Activated CD4-positive, alpha-beta T cell treated with anti-CD3 and anti-CD28 coated beads, Interleukin-2, amount 10 ng/mL, durations not matched to agents 24 days and 14 days (primary cell): ENCODE measurements at places on chromosomes 3 and 15. TPM values are rescaled to one million over a fixed set of nuclear protein-coding genes. Genes with fewer than 3 reads are reported as not detected.

DNA sequence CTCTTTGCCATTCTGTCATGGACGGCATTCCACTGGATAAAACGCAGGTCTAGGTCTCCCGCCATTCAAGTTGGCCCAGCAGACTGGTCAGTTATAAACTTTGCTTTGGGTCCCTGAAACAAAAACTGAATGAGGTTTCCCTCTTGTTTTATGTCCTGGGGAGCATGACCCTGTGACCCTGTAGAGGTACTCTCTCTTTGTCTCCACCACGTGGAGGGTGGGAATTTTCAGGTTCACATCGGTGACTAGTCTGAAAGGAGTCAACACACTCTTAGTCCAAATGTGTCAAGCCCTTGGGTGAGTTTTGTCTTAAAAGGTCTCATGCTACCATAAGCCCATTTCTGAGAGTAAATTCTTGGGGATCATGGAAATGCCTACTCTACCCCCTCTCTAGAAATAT is 139.9 kb downstream of the PLCH1 start:
- DNase-seq = no peak

Gene DUOXA2
- total RNA-seq = not detected in 2 replicates

DNA sequence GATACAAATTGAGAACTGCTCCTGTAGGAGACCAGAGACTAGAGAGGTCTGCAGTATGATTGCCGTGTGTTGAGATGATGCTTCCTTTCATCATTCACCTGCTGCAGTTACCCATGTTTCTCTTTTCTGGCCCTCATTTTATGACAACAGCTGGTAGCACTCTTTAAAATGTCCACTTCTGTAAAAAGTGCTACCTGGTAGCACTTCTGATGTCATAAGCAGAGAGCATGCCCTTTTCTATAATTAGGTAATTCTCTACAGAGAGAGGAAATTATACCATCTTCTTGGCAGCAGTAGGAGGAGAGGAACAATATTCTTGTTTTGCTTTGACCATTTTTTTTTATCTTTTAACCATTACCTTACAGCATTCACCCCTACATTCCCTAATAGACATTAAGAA is 123.8 kb downstream of the PPM1L start:
- DNase-seq = no peak

Gene TTC21A
- 0.54 and 0.89 TPM in 2 replicates for total RNA-seq

DNA sequence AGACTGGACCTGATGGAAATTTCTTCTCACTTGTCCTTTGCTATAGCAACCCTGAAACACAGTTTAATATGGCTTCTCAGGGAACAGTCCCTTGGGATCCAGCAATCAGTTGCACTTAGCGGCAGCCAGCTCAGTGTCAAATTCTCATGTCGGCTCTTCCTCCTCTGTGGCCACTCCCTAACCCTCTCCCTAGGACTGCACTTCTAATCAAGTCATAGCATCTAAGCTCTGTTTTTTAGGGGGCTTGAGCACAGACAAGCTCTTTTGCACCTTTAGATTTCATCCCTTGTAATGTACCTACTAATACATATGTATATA is 250.5 kb upstream of the TLE3 start:
- DNase-seq = no peak

GRCh38 chr3:125351814-125352456 is 23.2 kb downstream of the ZNF148 start:
- no peak for DNase-seq

- DNase-seq = no peak
Observed at GRCh38 chr3:70726961-70727360, 414.5 kb upstream of the MDFIC2 start.

DNA sequence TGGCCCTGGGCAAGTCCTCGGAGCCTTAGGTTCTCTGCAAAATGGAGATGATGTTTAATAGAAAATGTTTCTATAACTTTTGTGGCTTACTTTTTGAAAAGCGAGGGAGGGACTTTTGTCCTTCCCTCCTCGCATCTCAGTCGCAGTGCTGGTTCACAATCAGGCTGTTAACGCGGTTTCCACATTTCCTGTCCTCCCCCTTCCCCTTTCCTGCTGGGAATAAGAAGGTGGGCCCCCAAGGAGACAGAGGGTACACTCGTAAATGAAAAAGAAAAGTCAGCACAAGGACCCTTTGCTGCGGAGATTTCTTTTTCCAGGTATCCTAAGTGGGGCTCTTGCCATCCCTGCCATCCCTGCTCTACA is 29.5 kb downstream of the ARHGAP31 start:
- no peak for DNase-seq

Gene APOD
- 1.8 and 2.6 TPM in 2 replicates for total RNA-seq

- DNase-seq = peak; percentile 64
Observed at GRCh38 chr3:11820531-11821041, 26.1 kb downstream of the TAMM41 start.

GRCh38 chr15:27865323-27865922 is 233.7 kb downstream of the OCA2 start:
- DNase-seq = peak; percentile 27

- DNase-seq = no peak
Observed at GRCh38 chr3:73409138-73409763, 215.5 kb downstream of the PDZRN3 start.

Gene GPX1
- 190 and 200 TPM in 2 replicates for total RNA-seq

DNA sequence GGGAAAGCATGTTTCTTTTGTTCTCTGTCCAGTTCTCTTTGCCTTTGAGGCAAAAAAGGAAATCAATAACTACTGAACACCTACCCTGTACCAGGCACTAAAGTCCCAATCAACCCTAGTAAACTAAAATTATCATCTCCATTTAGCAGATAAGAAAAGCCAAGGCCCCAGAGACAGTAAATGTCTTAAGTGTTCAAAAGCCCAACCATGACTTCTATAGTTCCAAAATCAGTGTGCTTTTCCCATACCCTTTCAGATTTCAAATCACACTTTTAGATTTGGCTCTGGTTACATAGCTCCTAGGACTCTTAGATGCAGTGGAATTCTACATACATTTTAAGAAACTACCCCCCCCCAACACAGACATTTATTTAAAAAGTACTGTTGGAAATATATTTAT is 63.5 kb downstream of the UACA start:
- DNase-seq = no peak

GRCh38 chr15:37100966-37101215 is 542 bp upstream of the MEIS2 start:
- DNase-seq = peak; percentile 61

- DNase-seq = no peak
Observed at GRCh38 chr3:143648218-143648617, 200.1 kb downstream of the SLC9A9 start.

DNA sequence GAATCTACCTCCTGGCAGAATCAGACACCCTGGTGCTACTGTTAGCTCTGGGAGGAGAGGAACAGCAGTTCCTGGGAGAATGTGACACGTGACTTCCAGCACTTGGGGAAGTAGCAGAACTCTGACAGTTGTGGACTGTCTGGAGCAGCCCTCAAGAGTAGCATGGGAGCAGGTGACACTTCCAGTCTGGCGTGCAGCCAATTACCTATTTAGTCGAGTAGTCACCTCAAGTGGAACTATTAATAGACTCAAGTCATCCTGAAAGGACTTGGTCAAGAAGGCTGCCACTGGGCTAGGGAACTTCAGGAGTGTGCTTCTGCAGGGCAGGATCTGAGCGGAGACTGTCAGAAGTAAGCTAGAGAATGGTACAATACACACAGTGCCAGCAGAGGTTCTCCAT is 62.3 kb downstream of the MTHFS start:
- no peak for DNase-seq

DNA sequence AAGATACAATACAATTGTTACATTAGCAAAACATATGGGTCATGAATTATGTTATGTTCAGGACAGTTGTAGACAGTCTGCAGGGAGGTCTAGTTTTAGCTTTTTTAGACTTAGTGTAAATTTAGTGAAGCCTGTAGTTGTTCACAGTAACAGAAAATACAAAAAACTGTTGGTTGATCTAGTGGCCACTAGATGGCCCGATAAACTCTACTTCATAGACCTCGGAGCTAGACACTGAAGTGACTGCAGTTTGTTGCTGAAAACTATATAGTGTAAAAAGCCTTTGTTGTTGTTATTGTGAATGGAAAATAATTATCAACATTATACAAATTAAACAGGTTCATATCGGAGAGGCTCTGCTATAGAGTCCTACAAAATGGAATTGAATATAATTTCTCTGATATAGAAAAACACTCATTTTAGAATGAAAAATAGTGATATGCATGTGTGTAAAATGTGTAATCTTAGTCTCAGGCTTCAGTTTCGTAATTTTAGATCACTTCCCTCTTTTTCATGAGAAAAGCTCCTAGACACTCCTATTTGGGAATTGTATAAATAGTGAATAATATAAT is 18.3 kb downstream of the MAGEL2 start:
- no peak for DNase-seq

DNA sequence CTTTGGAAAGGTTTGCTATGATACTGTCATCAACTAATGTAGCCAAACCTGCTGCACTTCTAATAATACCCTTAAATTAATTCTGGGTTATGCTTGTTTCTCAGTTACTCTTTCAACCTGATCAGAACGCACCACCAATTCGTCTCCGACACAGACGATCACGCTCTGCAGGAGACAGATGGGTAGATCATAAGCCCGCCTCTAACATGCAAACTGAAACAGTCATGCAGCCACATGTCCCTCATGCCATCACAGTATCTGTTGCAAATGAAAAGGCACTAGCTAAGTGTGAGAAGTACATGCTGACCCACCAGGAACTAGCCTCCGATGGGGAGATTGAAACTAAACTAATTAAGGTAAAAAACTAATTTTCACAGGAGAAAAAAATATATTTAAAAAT is 7.9 kb upstream of the RPLP1 start:
- DNase-seq = no peak

DNA sequence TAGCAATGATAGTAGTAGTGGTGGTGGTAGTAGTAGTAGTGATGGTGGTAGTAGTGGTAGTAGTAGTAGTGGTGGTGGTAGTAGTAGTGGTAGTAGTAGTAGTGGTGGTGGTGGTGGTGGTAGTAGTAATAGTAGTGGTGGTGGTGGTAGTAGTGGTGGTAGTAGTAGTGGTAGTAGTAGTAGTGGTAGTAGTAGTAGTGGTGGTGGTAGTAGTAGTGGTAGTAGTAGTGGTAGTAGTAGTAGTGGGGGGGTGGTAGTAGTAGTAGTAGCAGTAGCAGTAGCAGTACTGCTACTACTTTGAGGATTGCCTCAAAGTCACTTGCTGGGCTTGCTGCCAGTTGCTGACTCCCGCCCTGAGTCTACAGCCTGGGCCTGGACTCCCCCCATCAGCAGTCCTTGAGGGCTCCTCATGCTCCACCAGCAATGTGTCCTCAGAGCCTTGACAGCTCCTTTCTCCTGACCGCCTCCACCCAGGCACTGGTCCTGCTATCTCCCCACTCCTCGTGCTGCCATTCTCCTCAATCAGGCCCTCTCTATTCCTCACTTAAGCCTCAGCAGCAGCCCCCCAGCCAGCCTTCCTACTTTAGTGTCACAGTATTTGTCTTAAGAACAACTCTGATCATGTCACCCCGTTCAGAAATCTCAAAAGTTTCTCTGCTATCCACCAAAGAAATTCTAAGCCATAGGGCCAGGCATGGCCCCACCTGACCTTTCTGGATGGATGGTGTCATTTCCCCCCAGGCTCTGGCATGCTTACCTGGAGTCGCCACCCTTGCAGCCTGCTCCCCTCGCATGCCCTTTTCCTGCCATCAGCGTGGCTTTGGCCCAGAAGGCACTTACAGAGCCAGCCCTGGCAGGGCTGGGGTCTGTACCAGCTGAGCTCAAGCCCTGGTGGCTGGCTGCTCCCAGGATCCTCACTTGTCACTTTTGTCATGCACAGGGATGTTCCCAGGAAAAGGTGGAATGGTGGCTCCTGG is 45.6 kb downstream of the DLEC1 start:
- peak; percentile 71 for DNase-seq

DNA sequence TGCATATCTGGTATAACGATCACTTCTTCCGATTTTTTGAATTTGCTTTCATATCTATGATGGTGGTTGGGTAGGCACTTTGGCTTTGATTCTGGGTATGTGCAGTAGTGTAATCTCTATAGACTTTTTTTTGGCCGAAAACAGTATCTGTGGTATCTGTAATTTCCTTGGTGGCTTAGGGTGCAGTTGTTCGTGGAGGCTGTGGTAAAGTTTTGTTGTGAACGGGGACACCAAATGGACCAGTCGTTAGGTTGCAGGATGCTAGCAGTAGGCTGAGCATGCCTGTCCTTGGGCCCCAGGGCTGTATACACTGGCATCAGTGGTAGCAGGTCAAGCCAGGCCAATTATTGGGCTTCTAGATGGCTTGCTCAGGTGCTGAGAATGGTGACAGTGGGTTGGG is 55.2 kb downstream of the CCDC66 start:
- DNase-seq = peak; percentile 63

DNA sequence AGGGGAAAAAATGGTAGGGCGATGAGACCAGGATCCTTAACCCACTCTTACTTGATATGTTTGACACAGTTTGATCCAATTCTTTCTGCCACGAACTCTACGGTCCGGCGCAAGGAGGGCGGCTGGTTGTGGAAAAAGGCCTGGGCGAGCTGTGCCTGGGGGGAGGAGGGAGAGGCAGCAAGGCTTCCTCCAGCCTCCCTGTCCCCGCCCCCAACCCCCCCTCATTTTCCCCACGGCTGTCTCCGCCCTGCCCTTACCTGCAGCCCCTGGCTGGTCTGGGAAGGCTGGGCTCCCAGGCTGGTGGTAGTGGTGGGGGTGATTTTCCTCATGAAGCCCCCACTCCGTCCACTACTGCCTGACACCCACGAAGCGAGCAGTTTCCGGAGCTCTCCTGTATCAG is 8.0 kb downstream of the CDAN1 start:
- no peak for DNase-seq

GRCh38 chr15:25679492-25679891 is 183.6 kb downstream of the ATP10A start:
- no peak for DNase-seq

GRCh38 chr15:68126396-68126795 is 72.3 kb downstream of the PIAS1 start:
- no peak for DNase-seq

DNA sequence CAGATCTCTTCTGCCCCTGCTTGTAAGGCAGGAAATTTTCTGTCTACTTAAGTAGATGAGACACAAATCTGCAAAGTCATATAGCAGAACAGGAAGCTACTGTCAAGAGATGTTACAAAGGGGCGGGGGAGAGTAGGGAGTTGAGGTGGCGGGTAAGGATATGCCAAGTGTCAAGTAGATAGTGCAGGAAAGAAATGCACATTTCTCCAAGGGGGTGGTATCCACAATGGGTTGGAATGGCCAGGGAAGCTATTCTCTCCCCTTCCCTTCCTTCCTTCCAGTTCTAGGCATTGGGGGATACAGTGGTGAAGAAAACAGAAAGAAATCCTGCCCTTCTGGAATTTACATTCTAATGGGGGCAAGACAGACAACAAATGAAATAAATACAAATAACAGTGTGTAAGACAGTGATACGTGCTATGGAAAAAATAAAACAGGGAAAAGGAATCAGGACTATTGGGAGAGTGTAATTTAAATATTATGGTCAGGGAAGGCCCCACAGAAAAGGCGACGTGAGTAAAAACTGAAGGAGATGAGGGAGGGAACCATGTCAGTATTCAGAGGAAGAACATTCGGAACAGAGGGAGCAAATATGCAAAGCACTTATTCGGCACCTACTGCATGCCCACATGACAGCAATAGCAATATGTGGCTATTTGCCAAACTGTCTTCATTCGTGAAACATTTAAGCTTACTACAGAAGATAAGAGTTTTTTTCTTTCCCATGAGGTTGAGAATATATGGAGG is 42.8 kb upstream of the RNU6-1 start:
- peak; percentile 63 for DNase-seq

GRCh38 chr3:128760881-128761280 is 34.9 kb downstream of the RAB7A start:
- DNase-seq = no peak

- no peak for DNase-seq
Observed at GRCh38 chr3:23667536-23668429, 138.0 kb upstream of the UBE2E1 start.

Gene CCDC9B
- 0.21 and 0.54 TPM in 2 replicates for total RNA-seq

- DNase-seq = no peak
Observed at GRCh38 chr15:36265422-36265821, 314.0 kb upstream of the CDIN1 start.
